ENCODE measurements at places on chromosomes 2 and 18.
A peak's percentile ranks its signal among the peaks of the same experiment; 100 is the strongest.

DNA sequence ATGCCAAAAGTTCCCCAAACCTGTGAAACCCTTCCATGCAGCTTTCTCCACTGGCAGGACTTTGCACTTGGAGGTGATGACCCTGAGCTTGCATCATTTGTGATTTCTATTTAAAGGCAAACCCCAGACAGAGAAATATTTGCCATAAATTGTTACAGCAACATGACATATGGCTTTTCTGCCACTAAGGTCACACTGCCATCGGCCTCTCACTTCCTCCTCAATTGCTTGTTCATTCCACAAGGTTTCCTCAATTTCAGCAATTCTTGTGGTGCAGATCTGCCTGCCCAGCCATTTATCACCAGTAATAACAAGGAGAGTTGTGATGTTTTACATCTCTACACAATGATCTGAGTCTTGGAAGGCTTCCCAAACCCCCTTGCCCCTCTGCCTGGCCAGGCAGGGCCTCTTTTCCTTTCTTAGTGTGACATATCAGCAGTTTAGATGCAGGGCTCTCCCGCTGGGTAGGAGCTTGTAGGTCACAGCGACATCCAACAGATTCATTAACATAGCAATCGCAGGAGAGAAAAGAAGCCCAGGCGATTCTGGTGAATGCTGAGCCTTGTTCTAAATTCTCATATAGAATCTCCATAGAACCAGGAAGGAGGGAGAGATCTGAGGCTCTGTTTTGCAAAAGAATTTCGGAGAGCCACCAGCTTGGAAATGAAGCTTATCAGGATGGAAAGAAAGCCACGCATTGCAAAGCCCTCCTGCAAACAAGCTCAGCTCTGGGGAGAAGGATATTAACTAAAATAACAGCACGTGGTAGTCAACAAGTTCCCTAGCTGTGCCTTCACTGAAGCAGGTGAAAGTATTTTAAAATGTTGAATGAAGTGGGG lies 46.7 kb upstream of the ITGA6 start:
- DNase-seq: no peak

GRCh38 chr2:99880964-99881294 lies 261.5 kb downstream of the AFF3 start:
- DNase-seq: no peak

DNA sequence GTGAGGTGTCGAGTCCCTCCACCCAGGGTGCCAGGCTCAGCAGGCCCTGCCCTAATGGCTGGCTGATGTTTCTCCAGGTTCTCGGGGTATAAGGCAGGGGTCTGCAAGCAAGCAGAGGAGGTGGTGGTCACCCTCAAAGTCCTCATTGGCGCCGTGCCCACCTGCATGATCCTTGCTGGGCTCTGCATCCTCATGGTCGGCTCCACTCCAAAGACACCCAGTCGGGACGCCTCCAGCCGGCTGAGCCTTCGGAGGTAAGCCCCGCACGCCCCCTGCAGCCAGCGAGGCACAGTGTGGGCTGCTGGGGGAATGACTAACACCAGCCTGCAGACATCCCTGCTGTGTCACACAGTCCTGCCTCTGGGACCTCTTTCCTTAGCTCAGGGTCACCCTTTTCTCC lies 14.1 kb downstream of the MFSD2B start:
- no peak for DNase-seq

DNA sequence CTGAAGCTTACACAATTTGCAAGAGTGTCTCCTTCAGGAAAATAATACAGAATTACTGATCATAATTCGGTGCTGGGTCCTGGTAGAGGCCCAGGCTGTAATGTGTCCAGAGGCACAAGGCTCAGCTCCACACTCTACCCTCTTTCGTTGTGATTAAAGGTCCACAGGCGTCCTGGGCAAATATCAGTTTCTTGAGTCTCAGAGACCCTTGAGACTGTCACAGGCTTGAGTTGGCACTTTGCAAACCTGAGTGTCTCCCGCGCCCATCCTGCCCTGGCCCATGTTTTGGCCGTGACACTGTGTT lies 46.9 kb upstream of the SMAD7 start:
- no peak for DNase-seq

- DNase-seq: peak; percentile 69
Measured at GRCh38 chr18:63216516-63217311, 102.9 kb downstream of the BCL2 start.

DNA sequence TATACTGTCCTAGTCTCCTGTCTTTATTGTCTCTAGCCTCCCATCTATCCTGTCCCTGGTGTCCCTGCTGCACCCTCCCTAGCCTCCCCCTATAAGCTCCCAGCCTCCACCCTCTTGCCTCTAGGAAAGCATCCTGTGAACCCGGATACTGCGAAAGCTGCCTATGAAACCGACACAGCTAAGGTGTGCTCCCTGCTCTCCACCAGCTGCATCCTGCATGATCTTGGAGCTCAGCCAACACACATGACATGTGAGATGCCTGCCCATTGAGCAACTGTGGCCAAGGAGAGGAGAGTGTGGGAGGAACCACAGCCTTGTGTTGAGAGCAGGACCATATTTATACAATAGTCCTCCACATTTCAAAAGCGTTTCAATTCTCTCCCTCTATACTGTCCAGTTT lies 187.1 kb downstream of the ZBTB7C start:
- DNase-seq: no peak

DNA sequence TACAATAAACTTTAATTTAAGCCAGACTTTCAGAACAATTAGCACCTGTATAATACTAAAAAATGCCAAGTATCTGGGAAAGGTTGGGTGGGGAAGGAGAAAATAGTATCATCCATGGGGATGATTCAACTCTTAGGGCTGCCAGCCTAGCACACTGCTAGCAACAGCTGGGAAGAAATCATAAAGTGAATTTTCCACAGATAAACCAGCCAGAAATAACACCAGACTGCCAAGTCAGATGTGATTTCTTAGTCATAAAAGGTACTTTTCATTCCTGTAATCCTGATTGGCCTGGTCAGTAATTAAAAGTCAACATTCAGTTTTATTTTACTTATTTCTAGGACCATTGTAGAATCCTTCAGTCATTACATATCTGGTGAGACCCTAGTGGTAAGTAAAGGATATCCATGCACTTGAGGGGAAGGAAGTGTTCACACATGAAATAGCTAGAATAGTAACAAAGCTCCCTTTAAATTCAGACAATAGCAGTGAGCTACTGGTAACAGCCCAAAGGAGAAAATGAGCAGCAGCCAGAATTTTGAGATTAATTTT lies 59.4 kb downstream of the LIMS1 start:
- DNase-seq: no peak

GRCh38 chr2:52570716-52571115 lies 1196.9 kb upstream of the CHAC2 start:
- no peak for DNase-seq

DNA sequence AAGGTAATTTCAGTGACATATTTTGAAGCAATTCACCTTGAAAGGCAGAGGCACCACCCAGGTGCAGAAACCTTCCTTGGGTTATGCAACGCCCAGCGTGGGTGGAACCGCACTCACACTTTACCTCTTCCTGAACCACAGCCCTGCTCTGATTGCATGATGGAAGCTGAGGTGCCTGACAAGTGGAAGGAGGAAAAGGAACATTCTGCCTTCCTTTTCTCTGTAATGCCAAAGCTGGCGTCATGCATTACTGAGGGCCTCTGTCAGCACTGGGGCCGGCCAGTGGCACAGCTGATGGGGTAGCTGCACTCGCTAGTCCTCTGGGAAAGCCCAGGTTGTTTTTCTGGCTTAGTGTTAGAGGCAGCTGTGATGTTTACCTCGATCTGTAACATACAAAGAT lies 266.5 kb downstream of the NEDD4L start:
- peak; percentile 44 for DNase-seq

Data from CD4-positive, alpha-beta T cell treated with Interleukin-2 at 100 ng/mL for 4 hours (primary cell).